ENCODE measurements at places on chromosomes 6 and 20.

- peak; percentile 75 for DNase-seq
Measured at GRCh38 chr6:44000164-44000842, 126.9 kb downstream of the MRPL14 start.

GRCh38 chr20:2455771-2456497 lies 14.7 kb downstream of the SNRPB start:
- no peak for DNase-seq

- DNase-seq, result no peak
Measured at GRCh38 chr6:136030131-136030530, 178.6 kb downstream of the PDE7B start.

DNA sequence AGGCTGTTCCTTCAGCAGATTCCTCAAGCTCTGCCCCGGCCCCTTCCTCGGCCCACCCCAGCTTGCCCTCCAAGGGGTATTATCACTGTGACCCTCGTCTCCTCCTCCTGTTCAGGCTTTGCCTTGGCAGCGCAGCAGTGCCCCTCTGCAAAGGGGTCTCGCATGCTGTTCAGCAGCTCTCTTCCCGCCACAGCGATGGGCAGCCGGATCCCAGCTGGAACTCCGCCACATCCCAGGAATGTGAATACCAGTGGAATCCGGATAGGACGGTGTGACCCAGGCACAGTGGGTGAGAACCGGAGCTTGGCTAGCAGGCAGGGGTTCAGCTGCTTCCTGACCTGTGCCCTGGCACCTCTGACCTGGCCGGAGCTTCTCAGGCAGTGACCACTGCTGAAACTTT lies 52.9 kb downstream of the RNASET2 start:
- peak; percentile 12 for DNase-seq

- peak; percentile 34 for DNase-seq
Measured at GRCh38 chr6:35025232-35026188, 115.6 kb downstream of the TCP11 start.

GRCh38 chr20:37205794-37206193 lies 26.4 kb upstream of the MROH8 start:
- no peak for DNase-seq

DNA sequence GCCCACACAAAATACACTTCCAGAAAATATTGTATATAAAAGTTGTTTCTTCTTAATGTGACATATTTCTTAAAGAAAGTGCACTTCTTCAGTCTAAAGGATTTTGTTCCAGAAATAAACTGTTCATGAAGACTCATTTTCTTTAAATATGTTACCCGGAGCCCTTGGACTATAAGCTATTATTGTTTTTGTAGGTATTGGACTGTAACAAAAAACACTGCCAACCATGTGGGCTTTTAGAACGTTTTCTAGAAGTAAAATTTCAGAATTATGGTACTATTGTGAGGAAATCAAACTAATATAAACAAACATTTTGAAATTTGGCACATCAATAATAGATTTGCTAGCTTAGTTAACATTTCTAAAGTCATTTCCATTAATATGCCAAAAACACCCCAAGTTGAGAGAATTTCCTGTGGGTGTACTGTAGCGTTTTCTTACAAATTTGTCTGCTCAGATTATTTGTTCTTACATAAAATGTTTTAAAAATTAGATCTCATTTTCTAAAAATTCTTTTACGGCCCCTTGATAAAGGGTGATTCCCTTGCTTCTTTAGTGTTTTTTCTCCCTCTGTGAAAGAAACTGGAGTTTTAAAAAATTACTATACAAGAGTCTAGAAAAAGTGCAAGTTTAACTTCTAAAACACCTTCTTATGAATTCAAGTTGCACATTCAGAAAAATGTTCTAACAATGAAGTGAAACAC lies 3.4 kb downstream of the NKX2-4 start:
- DNase-seq, result no peak

GRCh38 chr6:47366335-47366890 lies 56.7 kb upstream of the TNFRSF21 start:
- no peak for DNase-seq

DNA sequence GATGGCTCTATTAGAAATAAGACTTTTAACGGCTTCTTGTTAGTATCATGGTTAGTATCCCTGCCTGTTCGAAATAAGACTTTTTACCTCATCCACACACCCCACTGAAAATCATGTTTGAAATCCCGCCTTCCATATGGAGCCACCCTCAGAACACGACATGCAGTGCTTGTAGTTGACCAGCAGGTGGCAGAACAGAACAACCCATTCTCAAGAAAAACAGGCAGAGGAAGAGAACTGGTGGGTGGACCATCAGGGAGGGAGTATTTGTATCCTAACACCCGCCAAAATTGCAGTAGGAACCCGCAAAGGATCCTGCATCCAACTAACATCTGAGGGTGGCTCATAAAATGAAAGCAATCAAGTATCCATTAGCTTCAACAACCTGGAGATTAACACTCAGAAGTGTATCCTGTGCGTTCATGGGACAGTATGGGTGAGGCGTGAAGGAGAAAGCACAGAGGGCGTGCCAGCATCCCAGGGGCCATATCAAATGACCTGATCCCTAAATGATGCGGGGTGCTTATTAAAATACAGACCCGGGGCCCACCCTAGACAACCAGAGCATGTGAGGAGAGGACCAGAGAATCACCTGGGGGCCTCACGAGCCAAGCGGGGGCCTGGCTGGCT lies 89.6 kb upstream of the NHSL1 start:
- DNase-seq, result peak; percentile 75

DNA sequence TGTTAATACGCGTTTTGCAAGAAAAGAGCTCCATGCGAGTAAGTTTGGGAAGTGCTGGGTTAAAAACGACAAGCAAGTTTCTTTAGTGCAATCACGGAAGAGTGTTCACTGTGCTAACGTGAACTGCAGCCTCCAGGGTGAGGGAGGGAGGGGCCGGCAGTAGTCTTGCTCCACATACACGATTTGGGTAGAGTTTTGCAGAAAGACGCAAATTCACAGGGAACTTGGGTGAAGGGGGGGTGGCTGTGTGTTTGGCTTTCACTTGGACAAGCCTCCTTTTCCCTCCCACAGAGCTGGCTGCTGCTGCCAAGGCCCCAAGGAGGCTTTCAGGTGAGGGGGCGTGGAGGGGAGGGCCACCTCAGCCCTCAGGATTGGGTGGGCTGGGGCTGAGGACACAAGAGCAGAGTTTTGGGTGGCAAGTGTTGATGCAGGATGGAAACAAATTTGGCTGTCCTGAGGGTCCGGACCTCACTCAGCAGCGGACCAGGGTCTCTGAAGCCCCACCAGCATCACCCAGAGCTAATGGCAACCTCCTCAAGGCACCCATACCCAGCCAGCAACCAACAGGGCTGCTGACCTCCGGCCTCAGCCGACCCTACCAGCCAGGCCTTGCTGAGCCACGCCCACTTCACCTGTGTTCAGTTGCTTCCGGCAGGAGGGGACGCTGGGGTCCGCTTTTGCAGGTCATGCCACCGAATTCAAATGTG lies 204.5 kb downstream of the ERMARD start:
- DNase-seq, result no peak

GRCh38 chr20:48381353-48382120 lies 446.3 kb downstream of the PREX1 start:
- peak; percentile 64 for DNase-seq

DNA sequence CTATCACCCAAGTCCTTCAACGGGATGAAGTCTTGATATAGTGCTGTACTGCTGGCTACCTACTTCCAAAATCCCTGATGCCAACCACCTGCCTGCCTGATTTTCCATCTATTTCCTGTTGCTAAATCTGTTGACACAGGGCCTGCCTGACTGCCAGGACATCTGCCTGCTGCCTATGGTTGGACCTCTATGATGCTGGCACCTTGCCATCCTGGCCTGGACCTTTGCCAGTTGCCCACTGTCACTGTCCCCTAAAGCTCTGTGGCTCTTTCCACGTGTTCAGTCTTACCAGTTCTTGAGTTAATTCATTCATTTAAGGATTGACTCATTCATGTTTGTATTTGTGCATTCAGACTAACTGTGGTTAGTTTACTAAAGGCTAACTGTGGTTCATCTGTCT lies 9.2 kb upstream of the RGS17 start:
- DNase-seq, result no peak

- DNase-seq, result no peak
Measured at GRCh38 chr6:95548188-95548786, 29.0 kb upstream of the MANEA start.

GRCh38 chr20:6765469-6766058 lies 1.9 kb upstream of the BMP2 start:
- DNase-seq, result peak; percentile 88

DNA sequence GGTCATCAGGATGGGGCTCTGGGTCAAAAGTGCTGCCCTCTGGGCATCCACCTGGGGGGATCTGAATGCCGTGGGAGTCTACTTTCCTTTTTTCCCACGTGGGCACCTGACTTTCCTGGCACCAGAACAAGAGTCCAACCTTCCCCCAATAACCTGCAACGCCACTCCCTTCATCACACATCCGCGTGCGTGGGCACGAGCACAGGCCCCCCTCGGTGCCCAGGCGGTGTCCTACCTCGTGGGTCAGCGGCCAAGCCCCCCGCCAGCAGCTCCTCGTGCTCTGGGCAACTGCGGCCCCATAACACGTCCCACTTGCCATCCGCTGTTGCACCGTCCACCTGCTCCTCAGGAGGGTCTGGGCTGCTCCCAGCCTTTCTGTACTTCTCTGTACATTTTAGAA lies 87.0 kb downstream of the YTHDF1 start:
- DNase-seq, result no peak
